Activated naive CD8-positive, alpha-beta T cell treated with anti-CD3 and anti-CD28 coated beads for 36 hours (primary cell): ENCODE measurements at places on chromosomes 1 and 21.

GRCh38 chr1:172343240-172344160 is 77.0 kb upstream of the C1orf105 start:
- DNase-seq: no peak

DNA sequence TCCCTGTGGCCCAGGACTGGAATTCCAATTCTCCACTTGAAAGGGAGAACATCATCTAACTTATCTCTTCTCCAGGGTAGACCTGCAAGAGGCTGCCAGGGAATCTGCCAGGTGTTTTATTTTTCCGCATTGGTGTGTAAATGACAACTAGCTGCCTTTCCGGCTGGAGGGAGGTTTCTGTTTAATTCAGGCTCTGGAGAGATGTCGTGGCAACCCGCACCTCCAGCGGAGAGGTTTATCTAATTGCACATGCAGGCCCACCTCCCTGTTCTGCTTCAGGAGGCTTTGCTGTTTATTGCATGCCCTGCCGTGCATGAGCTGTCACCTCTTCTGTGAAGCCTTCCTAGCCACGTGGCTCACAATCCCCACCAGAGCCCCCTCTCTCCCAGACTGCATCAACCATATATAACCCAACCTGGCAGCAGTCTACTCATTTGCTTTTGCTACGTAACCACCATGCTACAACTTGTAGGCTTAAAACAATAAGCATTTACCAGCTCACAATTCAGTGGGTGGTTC is 151.6 kb downstream of the C1orf94 start:
- DNase-seq: no peak

DNA sequence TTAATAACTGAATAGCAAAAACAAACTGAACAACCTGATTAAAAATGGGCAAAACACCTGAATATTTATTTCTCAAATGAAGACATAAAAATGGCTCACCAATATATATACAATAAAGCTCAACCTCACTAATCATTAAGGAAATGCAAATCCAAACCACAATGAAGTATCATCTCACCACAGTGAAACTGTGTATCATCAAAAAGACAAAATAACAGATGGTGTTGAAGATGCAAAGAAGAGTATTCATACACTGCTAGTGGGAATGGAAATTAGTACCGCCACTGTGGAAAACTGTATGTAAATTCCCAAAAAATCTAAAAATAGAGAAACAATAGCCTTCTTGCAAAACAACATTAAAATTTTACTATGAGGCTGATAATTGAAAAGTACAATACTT is 1660.1 kb upstream of the B3GALT2 start:
- DNase-seq: no peak

GRCh38 chr1:153795330-153795837 is 20.2 kb downstream of the SLC27A3 start:
- DNase-seq: no peak

- no peak for DNase-seq
Observed at GRCh38 chr1:16205334-16205671, 7.1 kb downstream of the ARHGEF19 start.
